Left lung (tissue), 14 donors: ENCODE measurements at places on chromosomes 5 and 9. TPM values are rescaled to one million over a fixed set of nuclear protein-coding genes. Genes with fewer than 3 reads are reported as not detected.

Gene PGM5
- 12.7 TPM for total RNA-seq

Gene OGN
- 41.2 TPM for total RNA-seq

Gene TMEM8B
- total RNA-seq = 12.7 TPM

Gene RASGEF1C
- not detected for total RNA-seq

Gene ITGA1
- total RNA-seq = 87.5 TPM

Gene CCDC192
- not detected for total RNA-seq

Gene GABRA1
- not detected for total RNA-seq

Gene RAD23B
- 108 TPM for total RNA-seq

Gene SPINK7
- total RNA-seq = not detected

Gene GABRA6
- total RNA-seq = not detected

Gene TMEM174
- not detected for total RNA-seq

Gene AQP3
- 265 TPM for total RNA-seq

Gene OTP
- total RNA-seq = not detected

Gene CATSPER3
- total RNA-seq = 0.42 TPM

Gene SGCD
- total RNA-seq = 10.4 TPM

Gene NACC2
- 25.2 TPM for total RNA-seq

Gene SOX30
- total RNA-seq = not detected

Gene STKLD1
- 0.99 TPM for total RNA-seq

Gene POU4F3
- not detected for total RNA-seq

Gene HAVCR1
- total RNA-seq = 0.31 TPM

Gene GFI1B
- total RNA-seq = 0.18 TPM

Gene CCL27
- total RNA-seq = 0.67 TPM

Gene LRRC19
- total RNA-seq = not detected

Gene HEMGN
- total RNA-seq = 0.16 TPM

Gene ZDHHC12
- 48.9 TPM for total RNA-seq

Gene TEX48
- not detected for total RNA-seq

Gene PCDHB3
- total RNA-seq = 3.9 TPM

Gene IFNA4
- not detected for total RNA-seq

Gene MCTP1
- 20.0 TPM for total RNA-seq

Gene ANAPC2
- total RNA-seq = 43.5 TPM

Gene CTSV
- total RNA-seq = 0.24 TPM

Gene CD180
- total RNA-seq = 3.1 TPM

Gene EEIG1
- total RNA-seq = 60.7 TPM

Gene LRRTM2
- 0.38 TPM for total RNA-seq

Gene SV2C
- total RNA-seq = 0.37 TPM

Gene MAMDC4
- 14.7 TPM for total RNA-seq

Gene NSD1
- 71.2 TPM for total RNA-seq

Gene DOK3
- 18.2 TPM for total RNA-seq

Gene ANKRD33B
- 6.3 TPM for total RNA-seq

Gene IL9
- not detected for total RNA-seq

Gene ANKRD34B
- 0.15 TPM for total RNA-seq

Gene ORM2
- 29.9 TPM for total RNA-seq

Gene PDGFRB
- 129 TPM for total RNA-seq

Gene HNRNPK
- 382 TPM for total RNA-seq

Gene DNAJA1
- 132 TPM for total RNA-seq

Gene ANKRD31
- total RNA-seq = 0.09 TPM

Gene LCN9
- not detected for total RNA-seq

Gene C9orf50
- total RNA-seq = not detected

Gene CYLC2
- total RNA-seq = not detected

Gene FCN2
- total RNA-seq = not detected

Gene SMIM3
- total RNA-seq = 16.4 TPM
